ENCODE measurements at places on chromosomes 3 and 15.

DNA sequence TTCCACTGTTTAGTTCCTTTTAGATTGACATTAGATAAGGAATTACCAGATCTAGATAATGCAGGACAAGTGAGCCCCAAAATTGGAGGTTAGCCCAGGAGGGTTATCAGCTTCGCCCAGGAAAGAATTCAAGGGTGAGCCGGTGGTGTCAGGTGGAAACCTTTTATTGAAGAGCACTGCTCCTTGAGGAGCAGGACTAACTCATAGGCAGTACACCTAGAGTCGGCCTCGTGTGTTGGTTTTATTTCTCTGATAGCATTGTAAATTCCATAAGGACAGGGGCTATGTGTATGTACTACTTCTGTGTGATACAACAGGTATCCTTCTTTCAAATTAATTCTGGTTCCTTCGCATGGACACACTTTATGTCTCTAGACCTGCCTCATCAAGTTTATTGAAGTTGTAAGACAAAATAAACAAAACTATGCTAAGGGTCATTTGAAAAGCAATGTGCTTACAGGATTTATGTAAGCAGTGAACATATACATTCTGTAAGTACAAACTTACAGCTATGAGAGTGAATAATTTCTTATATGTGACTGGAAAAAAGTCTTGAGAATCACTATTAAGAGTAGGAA, 57.2 kb downstream of the SNX4 start:
- no peak for DNase-seq

DNA sequence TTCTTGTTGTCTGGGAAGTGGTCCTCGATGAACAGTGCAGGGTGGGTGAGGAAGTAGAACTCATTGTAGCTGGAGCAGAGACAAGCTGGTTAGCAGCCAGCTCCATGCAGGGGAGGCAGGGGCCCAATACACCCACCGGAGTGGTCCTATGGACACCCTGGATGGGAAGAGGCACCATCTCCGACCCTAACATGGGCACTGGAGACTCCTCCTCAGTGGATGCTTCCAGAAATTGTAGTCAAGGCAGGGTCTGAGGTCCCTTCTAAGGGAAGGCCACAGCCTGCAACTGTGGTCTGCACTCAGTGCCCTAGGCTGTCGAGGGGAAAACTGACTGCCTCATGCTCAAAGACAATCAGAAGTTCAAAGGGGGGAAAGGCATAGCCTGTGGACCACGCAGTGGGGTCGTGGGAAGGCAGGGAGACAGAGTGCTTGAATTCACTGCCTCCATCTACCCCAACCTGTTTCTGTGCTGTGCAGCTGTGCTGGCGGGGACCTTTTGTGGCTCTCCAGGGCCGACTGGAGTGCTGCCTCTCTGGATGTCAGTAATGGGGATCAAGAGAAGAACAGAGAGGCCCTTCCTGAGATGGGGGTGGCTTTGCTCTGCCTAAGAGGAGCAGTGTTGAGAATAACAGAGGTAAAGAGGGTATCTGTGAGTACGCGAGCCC, 41.9 kb downstream of the KY start:
- no peak for DNase-seq

DNA sequence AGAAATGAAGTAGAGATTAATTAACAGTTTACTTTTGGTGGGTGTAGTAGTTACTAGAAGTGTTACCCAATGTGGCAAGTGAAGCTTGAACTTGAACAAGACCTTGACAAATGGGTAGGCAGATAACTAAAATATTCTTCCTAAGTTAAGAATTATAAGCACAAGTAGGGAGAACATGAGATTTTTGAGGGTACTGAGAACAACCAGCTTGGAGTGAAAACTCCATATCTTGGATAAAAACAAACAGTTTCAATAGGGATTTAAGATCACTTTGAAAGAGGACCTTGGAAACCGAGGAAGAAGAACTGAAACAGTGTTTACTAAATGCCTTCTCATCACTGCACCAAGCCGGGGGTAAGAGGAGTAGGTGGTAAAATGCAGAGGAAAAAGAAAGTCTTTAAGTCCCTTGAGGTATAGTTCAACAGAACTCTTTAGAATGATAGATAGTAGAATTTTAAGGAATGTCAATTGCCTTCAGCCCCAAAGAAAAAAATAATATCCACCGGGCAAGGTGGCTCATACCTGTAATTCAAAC, 496.7 kb downstream of the NAALADL2 start:
- no peak for DNase-seq

DNA sequence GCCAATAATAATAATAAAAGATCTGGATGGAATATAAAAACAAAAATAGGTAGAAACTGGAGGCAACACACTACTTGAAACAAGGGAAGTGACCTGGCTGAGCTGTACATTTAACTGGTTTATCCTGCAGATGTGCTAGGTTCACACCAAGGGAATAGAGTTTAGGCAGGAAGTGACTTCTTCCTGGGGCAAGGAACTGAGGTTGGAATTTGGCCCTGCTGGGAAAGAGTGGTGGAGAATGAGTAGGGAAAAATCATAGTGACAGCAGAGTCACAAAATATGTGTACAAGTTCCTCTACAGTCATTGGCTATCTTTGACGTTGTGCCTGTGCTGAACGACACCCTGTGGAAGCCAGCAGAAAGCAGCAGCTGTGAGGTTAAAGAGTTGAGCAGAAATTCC, 44.1 kb downstream of the ARHGAP11B start:
- DNase-seq: no peak

DNA sequence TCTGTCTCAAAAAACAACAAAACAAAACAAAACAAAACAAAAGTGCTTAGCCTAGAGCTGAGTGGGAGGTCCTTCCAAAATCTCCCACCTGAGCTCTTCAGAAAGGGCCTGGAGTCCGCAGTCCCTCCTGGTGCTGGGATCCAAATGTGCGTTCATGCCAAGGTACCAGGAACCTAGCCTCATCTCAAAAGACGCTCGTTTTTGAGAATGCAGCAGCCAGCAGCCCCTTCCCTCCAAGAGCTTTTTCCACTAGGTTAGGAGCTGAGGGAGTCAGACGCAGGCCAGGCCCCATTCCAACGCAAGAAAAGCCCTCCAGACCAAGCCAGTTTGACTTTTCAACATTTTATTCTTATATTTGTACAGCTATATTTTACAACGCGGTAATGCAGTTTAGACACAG, 18.7 kb upstream of the RTP2 start:
- no peak for DNase-seq
